Inflammatory macrophage treated with lipopolysaccharide for 4 hours (primary cell): ENCODE measurements at places on chromosomes 2 and 18.

- DNase-seq: no peak
Measured at GRCh38 chr2:117918608-117919007, 95.3 kb downstream of the CCDC93 start.

- peak; percentile 26 for DNase-seq
Measured at GRCh38 chr18:44679914-44680272, 795 bp upstream of the SETBP1 start.

DNA sequence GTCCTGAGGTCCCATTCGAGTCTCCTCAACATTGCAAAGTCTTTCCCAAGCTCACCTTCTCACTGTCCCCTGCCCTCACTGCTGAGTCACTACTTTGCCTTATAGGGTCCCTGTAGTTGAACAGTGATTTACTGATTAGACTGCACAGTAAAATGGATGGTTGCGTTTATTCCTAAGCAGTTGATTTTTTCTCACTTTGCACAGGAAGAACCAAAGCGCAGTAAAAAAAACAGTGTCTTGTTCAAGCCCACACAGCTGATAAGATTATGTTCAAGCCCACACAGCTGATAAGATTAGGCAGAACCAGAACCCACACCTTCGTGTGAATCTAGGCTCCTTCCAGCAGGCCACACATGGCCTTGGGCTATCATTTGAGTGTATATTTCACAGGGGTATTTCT is 215.3 kb upstream of the COPS8 start:
- no peak for DNase-seq

- DNase-seq: no peak
Measured at GRCh38 chr2:163368655-163369054, 367.2 kb downstream of the FIGN start.

DNA sequence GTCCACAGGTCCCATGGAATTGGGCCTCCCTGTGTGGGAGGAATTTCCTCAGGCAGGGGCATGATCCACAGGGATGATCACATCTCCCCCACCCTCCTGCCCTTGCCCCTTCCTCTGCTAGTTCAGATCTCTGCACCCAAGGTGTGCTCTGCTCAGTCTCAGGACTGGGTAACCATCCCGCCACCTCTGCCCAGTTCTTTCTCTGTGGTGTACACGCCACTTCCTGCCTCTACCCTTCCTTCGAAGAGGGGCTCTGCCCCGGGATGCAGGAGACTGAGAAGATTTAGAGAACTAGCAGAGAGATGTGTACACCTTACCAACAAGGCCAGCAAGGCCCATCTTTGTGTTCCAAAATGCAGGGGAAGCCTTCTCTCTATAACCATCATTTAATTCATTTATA is 160.4 kb downstream of the CELF4 start:
- no peak for DNase-seq

DNA sequence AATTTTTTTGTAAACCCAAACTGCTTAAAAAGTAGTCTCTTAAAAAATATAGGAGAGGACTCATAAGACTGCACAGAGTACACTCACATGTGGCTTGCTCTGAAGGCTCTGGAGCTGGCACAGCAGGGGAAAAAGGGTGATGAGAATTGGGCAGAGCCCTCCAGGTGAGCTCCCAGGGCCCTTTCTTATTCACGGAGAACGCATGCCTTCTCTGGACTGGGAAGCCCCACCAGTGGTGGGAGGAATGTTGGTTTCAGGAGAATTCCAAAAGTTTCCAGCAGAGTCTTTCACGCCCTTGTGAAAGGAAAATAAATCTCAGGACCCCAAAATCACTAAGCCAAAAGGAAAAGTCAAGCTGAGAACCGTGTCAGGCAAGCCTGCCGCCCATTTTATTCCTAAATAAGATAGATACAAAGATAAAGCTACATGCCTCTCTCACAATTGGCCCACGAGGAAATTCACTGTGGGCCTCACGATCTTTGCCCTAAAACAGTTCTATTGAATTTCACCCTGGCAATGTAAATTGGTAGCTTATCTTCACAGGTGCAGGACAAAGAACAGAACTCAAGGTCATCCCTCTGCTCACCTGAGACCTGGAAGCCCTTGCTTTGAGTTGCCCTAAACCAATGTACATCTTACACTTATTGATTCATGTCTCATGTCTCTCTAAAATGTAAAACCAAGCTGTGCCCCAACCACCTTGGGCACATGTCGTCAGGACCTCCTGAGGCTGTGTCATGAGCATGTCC is 15.5 kb upstream of the MC5R start:
- no peak for DNase-seq

- no peak for DNase-seq
Measured at GRCh38 chr2:36988008-36988407, 21.7 kb upstream of the STRN start.
